T1000 (cell line): ENCODE measurements at places on chromosomes 5 and 9.

DNA sequence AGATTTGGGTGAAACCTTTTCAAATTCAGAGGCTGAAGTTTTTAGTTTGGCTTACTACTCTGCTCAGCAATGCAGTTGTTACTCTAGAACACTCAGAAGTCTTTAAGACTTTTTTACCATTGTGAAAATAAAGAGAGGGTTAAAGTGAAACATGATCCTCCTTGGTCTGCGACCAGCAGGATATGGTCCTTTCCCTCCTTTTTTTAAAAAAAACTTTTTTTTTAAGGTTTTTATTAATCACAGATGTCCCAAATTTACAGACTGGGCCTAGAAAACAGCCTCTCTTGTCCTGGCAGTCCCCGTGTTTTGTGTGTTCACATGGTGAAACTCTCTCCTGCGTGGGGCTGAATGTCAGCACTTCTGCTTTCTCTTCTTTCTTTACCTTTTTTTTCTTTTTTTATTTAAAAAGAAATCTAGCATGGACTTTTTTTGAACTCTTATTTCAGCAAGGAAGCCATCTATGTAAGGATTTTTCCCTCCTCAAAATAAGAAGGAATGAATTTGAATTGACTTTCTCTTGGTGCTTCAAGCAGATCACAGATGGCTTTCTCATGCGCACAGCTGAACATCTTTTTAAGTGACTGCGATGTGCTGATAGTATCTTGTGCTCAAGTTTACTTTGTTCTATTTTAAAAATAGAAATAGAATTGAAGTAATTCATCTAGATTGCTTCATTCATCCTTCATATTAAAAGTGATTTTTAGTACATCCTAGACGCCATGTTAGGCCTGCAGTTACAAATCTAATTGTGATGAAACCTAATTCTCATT lies 128.7 kb upstream of the OTULINL start:
- DNase-seq: no peak

DNA sequence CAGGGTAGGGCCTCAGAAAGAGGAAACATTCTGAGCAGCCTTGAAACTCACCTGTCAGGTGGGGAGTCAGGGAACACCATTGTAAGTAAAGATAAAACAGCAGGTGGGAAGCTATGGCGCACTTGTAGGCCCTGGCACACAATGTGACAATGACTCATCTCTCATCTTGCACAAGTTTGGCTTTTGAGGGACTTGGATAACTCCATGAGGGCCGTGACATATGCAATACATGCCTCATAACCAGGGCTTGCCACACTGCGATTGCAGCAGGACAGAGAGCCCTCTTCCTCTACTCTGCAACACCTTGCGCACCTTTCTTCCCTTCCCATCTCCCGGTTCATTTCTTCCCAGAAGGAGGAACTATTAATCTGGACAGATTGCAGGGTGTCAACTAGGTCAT lies 144.9 kb downstream of the CEP120 start:
- no peak for DNase-seq

DNA sequence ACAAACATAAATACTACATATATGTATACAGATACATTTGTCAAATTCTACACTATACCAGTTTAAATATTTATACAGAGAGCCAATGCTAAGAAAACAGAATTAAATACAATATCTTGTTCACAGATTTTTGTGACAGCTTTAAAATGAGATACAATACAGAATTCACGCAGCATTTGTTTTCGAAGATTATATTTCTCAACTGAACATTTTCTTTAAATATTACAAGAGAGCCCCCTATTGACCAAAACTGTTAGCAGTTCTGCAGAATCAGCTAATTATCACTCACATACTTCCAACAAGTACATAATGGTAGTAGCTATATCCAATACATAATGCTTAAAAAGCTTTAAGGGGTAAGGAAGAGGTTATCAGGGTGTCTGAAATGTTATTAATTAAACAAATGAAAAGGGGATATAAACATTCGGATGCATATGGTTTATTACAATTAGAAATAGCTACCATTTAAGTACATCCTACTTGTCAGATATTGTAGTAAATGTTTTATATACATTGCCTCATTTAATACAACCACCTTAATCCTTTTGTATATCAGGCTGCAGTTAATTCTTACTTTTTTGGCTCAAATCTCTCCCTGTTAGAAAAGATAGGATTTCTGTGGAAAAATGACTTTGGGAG lies 31.7 kb downstream of the ZDHHC21 start:
- no peak for DNase-seq

DNA sequence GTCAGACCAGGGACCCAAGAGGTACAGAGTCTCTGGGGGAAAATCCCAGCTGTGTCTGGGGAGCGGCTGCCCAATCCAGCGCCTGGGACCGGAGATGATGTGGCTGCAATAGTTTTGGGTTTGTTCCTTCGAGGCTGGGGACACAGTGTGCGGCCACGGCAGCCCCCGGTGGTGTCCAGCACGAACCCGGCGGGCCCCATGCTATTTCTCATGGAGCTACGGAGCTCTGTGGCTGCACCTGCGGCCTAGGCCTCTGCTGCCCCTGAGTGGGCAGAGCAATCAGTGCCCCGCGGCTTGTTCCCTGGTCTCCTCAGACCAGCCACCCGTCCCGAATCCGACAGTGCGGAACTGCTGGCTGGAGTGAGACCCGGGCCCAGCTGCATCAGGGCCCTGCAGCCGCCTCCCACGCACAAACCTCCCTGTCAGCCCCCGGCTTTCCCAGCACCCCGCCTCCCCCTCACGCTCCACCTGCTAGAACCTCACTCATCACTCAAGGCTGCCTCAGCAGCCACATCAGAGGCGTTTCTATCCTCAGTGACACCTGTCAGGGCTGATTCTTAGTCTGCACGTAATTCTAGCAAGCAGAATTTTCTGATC lies 29.0 kb downstream of the SARDH start:
- no peak for DNase-seq

DNA sequence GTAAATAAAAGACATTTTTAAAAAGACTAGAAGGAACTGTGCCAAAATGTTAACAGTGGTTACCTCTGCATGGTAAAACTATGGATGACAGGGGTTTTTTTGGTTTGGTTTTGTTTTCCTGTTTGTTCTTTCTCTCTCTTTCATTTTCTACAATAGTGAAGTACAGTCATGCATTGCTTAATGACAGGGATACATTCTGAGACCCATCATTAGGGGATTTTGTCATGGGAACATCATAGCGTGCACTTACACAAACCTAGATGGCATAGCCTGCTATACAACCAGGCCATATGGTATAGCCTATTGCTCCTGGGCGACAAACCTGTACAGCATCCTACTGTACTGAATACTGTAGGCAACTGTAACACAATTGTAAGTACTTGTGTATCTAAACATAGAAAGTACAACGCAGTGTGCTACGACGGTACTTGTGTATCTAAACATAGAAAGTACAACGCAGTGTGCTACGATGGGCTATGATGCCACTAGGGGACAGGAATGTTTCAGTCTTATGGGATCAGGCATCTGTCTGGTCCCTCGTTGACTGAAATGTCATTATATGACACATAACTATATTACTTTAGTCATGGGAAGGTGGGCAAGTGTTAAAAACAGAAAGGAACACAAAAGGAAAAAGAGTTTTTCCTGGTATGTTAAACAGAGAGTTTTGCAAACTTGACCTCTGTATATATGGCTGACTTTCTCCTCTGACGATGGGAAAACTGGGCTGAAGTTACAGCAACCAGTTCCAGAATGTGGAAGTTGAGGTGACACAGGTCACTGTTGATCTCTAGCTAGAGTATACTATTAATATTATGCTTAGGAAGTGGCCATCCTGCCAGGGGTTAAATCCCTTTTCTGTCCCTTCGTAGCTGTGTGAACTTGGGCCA lies 7.4 kb upstream of the ADAM19 start:
- no peak for DNase-seq

- no peak for DNase-seq
These were observed 64.8 kb downstream of the HMCN2 start for GRCh38 chr9:130330202-130330862.

DNA sequence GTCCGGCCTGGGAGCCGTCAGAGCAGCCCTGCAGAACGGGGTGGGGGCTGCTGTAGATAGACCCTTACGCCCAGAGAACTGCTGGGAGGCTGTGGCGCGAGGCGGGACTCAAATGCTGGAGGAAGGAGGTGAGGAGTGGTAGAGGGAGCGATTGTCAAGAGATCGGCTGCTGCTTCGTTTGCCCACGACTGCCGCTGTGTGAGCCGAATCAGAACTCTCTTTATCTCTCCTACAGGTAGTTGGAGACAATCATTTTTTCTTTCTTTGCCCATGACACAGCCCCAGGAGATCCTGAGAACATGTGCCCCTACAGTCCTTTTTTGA lies 456 bp downstream of the ZNF79 start:
- no peak for DNase-seq

- DNase-seq: no peak
These were observed at the start of gene HTR1A for GRCh38 chr5:63962279-63962678. Gene HTR1A, minus strand, starts transcription at chr5:63962445. Its CDS starts 726 bp downstream, at chr5:63961719.

- DNase-seq: no peak
These were observed 99.6 kb upstream of the TAF11L2 start for GRCh38 chr5:17398431-17398830.

GRCh38 chr5:17401470-17402288 lies 96.4 kb upstream of the TAF11L2 start:
- DNase-seq: no peak

DNA sequence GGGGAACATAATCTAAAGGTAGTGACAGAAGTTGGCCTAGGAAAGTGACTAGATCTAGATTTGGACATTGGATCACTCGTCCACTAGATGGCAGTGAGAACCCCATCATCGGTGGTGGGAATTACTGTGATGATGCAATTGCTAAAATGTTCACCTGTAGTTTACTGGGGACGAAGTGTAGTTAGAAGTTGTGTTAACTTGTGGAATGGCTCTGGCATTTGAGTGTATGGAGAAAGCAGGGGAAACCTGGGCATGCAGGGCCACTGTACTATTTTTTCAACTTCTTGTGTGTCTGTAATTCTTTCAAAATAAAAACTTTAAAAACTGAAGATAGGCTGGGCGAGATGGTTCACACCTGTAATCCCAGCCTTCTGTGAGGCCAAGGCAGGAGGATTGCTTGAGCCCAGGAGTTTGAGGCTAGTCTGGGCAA lies 75.5 kb downstream of the PHAX start:
- DNase-seq: no peak

- no peak for DNase-seq
These were observed 268.7 kb upstream of the GAS1 start for GRCh38 chr9:87216036-87216435.

GRCh38 chr5:142753116-142753631 lies 17.0 kb upstream of the ARHGAP26 start:
- DNase-seq: no peak

DNA sequence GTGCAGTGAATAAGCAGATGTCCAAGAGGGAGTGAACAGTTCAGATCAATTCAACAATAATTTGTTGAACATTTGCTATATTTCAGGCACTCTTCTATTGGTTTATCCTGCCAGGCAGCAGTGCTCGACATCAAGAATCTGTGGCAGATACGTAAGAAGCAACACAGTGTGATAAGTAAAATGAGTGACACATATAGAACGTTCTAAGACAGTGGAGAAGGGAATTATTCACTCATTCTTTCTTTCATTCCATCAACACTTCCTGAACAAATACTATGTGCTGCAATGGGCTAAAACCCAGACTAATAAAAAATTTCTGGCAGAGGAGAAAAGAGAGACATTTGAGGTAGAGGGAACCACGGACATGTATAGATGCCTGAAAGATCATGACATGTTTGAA lies 89.9 kb upstream of the GLIS3 start:
- no peak for DNase-seq

- no peak for DNase-seq
These were observed 10.9 kb downstream of the PPARGC1B start for GRCh38 chr5:149740866-149741459.

GRCh38 chr9:133513214-133514100 lies 11.3 kb downstream of the MYMK start:
- no peak for DNase-seq

DNA sequence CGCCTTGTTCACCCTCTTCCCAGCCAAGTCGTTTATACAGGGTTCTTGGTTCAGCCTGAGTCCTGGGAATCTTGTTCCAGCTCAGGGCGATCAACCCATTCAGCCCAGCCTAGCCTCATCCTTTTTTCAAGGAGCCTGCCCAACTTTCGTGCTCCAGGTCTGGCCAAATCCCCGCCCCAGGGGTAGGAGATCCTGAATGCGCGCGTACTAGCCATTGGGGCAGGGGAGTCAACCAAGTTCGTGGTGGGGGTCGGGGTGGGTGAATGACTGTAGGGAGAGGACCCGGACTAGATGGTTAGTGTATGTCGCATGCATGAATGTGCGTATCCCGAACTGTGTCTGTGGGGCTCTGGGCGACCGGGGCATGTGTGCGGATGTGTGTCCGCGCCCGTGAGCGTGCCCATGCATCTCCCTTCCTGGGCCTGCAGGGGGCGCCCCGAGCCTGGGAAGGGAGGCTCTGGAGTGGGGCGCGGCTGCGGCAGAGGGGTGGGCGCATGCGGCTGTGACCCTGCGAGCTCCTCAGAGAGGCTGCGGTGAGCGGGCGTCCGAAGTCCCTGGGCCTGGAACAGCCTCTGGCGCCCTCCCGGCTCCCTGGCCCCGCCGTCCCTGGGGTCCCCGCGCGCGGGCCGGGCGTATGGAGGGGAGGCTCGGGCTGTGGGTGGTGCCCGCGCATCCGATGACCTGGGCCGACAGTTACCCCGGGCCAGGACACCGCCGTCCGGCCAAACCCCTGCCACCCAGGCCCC lies 8.7 kb downstream of the CCL21 start:
- no peak for DNase-seq
